NCI-H187 (cell line): ENCODE measurements at places on chromosomes 2 and 18.

GRCh38 chr18:66872277-66872676, 268.4 kb upstream of the CDH19 start:
- no peak for DNase-seq

DNA sequence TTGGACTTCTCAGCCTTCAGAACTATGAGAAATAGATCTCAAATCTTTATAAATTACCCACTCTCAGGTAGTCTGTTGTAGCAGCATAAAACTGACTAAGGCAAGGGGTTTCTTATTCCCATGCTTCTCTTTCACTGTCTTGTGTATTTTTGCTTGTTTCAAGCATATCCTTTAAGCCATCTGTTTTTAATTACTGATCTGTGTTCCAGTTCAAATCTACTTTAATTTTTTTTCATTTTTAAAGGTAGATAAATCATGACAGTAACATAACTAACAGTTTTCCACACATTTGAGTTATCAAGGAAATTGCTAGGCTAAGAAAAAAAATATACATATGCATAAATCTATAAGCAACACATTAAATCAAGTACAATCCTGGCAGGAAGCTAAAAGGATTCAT, 317.9 kb upstream of the TNP1 start:
- DNase-seq, result no peak

DNA sequence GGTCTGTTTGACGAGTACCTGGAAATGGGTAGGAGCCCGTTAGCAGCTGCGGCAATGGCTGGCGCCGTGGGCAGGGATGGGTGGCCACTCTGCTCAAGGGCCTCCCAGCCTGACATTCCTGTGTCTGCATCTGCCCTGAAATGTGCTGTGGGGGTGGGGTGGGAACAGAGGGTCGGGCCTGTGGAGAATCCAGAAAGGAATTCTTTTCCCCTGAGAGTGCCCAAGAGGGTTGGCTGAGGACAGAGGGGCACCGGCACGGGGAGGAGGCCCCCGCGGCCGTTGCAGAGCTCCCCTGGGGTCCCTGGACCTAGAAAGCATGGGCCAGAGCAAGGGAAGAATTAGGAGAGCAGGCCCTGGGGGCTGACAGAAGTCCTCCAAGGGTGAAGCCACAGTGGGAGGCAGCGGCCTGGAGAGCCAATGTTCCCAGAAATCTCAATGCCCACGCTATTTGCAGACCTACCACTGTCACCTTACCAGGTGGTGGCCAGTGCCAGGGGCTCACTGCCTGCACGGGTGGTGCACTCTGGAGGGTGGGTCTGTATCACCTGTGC, 27.8 kb downstream of the ANO7 start:
- DNase-seq, result no peak

- DNase-seq, result no peak
Observed at GRCh38 chr2:180699657-180700361, 280.6 kb upstream of the UBE2E3 start.

DNA sequence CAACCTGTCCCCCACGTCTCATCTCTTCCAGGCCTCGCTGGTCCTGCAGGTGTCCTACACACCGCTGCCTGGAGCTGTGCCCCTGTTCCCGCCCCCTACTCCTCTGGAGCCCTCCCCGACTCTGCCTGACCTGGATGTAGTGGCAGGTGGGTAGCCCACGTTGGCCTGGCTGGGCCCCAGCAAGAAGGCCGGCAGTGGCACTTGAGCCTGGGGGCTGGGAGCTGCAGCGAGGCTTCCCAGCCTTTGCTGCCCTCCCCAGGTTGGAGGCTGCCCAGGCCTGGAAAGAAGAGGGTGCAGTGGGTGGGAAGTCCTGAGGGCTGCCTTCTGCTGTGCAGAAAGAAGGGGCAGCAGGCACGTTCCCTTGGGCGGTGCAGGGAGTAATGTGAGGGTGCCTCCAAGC, 58.4 kb downstream of the DYSF start:
- DNase-seq, result no peak

- no peak for DNase-seq
Observed at GRCh38 chr2:46012618-46013240, 284.5 kb upstream of the EPAS1 start.

DNA sequence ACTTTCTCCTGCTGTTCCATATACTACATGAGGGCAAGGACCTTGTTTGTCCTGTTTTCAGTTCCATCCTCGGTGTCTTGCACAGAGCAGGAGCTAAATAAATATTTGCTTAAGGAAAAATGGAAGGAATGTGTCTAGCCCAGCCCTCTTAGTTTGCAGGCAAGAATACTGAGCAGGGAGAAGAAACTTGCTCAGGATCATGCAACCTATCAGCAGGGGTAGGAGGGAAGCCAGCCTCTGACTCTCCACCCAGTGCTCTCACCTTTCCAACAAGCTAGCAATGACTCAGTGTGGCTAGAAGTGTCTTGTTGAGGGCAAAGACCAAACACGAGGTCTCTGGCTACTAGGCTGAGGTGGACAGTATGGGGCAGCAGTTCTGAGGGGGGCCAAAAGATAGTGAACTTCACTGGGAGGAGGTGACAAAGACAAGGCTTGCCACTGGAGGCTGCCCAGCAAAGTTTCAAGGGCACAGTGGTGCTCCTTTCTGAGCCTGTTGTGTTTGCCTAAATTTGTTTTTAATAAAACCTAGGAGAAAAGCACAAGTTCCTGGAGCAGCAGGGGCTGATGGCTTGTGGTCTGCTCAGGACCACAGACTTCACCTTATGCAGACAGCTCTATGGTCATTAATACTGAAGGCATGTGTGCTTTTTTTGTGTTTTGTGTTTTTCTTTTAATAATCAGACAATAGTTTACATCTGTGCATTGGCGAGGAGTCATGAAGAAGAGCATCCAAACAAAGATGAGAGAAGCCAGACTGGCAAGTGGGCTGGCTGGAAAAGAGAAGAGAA, 49.1 kb upstream of the CTAGE1 start:
- no peak for DNase-seq

- DNase-seq, result no peak
Observed at GRCh38 chr2:70080610-70081200, 6.6 kb upstream of the PCBP1 start.

DNA sequence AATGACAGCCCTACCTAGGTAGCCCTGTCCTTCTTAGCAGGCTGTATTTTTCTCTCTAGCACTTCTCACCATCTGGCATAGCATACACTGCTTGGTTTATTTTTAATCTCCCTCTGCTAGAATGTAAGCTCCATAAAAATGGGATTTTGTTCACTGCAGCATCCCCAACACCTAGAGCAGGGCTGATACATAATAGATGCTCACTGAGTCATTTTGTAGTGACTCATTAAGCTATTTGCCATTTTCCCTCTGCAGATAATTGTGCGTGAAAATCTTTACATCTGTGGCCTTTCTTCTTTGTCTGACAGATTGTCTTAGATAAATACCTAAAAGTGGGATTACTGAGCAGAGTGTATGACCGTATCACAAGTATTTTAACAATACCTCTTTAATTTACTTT, 82.5 kb downstream of the CERS6 start:
- no peak for DNase-seq
